ENCODE measurements at places on chromosomes 1 and 21.

GRCh38 chr1:228876187-228876586, 140.9 kb downstream of the RHOU start:
- no peak for DNase-seq

GRCh38 chr21:14968821-14969220, 96.0 kb downstream of the NRIP1 start:
- DNase-seq: no peak

GRCh38 chr1:150927624-150928023, 1.5 kb downstream of the SETDB1 start:
- no peak for DNase-seq

DNA sequence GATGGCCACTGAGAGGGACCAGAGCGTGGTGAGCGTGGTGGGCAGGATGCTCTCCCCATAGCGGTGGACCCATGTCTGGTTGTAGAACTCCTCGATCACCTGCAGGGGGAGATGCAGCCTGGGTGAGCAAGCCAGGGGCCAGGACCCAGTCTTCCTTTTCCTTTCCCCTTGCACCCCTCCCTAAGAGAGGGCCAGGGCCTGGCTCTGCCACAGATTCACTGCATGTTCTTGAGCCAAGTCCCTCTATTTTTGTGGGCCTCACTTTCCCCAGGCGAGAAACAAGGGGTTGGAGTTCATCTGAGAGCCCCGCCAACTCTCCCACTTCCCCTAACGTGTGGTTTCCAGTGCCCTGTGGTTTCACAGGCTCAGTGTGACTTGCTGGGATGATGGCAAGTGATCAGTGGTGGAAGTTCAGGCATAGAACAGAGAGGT, 27.5 kb downstream of the SLC2A1 start:
- peak; percentile 51 for DNase-seq

DNA sequence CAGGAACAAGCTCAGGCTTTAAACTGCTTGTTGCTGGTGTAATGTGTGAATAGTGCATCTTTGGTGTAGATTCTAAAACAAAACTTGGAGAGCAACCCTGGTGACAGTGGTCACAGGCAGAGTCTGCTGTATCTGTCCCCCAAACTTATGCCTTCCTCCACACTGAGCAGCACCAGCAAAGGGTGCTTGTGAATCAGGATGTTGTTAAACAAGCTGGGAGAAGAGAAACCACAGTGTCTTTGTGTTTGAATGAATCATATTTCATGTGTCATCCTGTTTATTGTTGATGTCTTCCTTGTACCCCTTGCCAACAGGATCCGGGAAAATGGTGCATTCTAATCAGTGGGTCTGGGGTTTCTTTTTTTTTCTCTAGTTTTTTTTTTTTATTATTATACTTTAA, 91.9 kb upstream of the COG2 start:
- DNase-seq: no peak

DNA sequence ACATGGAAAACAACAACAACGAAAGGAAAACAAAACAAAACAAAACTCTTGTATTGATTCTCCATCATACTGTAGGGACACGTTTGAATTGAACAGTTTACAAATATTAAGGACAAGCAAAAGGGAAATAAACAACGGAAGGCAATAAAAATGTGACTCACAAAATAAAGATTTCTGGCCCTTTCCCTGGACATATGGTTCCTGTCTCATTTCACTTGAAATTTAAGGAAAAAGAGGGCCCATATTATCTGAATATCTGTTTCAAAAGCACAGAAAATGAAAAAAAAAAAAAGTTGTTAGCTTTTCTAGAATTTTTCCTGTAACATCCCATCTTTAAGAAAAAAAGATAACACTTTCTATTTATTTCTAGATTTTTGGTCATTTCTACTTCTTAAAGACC, 3.6 kb upstream of the PKN2 start:
- DNase-seq: no peak

DNA sequence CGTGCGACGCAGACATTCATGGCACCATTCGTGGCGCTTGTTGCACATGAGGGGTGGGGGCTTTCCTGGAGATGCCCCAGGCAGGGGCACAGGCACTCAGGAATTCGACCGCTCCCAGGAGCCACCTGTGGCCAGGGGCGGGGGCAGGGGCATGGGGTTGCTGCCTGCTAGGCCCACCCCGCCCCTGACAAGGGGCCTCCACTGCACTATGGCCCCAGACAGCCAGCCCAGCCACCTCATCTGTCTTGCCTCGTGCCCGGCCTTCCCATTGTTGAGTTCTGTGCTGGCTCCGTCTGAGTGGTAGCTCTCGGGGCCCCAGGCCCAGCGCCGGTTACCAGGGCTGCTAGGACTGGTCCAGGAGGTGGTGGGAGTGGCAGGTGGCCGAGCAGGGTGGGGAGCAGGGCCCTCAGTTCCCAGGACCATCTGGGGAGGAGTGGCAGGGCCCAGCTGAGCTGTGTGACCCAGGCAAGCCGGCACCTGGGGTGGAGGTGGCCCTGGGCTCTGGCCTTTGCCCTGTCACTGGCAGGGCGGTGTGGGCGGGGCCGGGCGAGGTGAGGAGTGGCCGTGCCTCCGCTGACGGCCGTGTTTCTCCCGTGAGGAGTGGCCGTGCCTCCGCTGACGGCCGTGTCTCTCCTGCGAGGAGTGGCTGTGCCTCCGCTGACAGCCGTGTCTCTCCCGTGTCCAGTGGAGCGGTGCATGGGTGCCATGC, 1.9 kb downstream of the PLCH2 start:
- DNase-seq: no peak

DNA sequence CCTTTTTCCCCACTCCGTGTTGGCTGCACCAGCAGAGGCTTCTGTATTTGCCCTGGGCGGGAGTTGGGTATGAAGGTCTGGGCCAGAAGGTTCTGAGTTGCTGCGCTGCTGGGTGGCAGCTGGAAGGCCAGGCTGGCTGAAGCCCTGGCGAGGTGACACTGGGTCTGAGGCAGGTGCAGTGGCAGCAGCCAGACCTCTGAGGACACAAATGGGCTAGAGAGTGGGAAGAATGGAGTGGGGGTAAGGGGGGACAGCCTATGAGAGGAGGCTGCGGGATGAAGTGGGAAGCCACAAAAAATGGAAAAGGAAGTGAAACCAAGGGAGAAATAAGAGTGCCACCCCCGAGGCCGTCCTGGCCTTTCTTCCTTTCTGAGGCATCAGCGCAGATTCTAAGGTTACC, 53.2 kb downstream of the STX6 start:
- no peak for DNase-seq

DNA sequence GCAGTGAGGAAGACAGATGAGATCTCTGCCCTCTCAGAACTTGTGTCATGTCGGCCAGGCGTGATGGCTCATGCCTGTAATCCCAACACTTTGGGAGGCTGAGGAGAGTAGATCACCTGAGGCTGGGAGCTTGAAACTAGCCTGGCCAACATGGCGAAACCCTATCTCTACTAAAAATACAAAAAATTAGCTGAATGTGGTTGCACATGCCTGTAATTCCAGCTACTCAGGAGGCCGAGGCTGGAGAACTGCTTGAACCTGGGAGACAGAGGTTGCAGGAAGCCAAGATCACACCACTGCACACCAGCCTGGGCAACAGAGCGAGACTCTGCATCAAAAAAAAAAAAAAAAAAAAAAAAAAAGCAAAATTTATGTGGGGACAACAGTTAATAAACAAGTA, 40.9 kb upstream of the RALGPS2 start:
- DNase-seq: no peak

GRCh38 chr1:153261281-153262069, 2.0 kb downstream of the LORICRIN start:
- no peak for DNase-seq

GRCh38 chr1:82598337-82598736, 797.6 kb downstream of the ADGRL2 start:
- DNase-seq: no peak

- no peak for DNase-seq
Observed at GRCh38 chr1:14565090-14565489, 33.4 kb upstream of the KAZN start.

DNA sequence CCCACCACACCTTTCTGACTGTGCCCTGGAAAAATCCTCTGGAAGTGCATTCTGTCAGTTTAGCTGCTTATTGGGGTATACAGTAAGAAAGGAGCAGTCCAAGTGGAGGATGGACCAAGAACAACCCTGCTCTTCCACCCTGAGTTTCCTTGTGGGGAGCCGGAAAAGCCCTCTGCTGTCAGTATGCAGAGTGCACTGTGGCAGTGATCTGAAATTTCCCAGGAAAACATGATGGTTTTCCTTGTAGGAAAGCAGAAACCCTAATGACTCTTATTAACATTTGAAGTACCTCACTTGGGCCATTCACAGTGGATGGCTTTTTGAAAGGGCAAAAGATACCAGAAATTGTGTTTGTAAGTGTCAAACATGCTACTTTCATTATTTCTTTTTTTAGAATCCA, 20.5 kb downstream of the ELAVL4 start:
- DNase-seq: no peak

GRCh38 chr21:44708213-44708865, 3.0 kb downstream of the TSPEAR start:
- no peak for DNase-seq

GRCh38 chr1:45084562-45084961, 72.5 kb downstream of the UROD start:
- no peak for DNase-seq

GRCh38 chr1:169196581-169196980, 90.1 kb downstream of the ATP1B1 start:
- no peak for DNase-seq

DNA sequence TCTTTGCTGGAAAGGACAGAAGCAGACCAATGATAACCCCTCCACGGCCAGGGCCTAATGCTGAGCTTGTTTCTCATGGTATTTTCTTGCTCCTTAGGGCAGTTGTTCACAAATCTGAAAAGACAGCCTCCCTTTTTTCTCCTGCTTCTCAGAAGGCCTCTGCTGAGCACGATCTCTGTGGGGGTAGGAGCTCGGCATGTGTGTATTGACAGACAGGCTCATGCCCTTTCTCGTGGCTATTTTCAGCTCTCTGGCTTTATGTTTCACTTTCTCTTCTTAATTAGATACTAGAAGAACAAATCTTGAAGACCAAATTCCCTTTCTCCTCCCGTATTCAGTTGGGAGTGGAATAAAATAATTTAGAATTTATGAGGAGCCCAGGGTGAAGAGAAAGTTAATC, 768 bp upstream of the RIIAD1 start:
- DNase-seq: no peak

GRCh38 chr1:43569175-43569574, 38.5 kb downstream of the PTPRF start:
- no peak for DNase-seq

- DNase-seq: no peak
Observed at GRCh38 chr1:207740207-207740606, 11.6 kb upstream of the CD46 start.

DNA sequence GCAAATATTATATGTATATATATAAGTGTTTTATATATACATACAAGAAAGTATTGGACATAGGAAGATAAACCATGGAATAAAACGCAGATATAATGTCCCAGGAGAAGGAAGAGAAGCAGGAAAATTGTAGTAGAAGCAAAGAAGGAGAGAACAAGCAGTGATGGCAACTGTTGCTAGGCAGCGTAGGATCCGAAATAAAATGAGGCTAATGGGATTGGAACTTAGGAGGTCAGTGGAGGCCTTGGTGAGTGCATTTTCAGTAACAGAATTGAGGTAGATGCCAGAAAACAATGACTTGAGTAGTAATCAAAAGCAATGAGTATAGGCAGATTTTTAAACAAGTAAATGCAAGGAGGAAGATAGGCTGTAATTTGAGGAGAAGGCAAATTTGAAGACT, 265.8 kb downstream of the LRRC7 start:
- DNase-seq: no peak

GRCh38 chr1:246667773-246668172, 56.4 kb upstream of the SCCPDH start:
- no peak for DNase-seq

GRCh38 chr21:40158366-40158765, 291.1 kb downstream of the PCP4 start:
- no peak for DNase-seq

GRCh38 chr1:21818656-21819055, 6.6 kb downstream of the LDLRAD2 start:
- DNase-seq: peak; percentile 33

- DNase-seq: no peak
Observed at GRCh38 chr1:61436016-61436415, 288.9 kb downstream of the TM2D1 start.

- no peak for DNase-seq
Observed at GRCh38 chr1:37478451-37478881, 4.1 kb downstream of the ZC3H12A start.

- no peak for DNase-seq
Observed at GRCh38 chr1:12798911-12799310, 7.7 kb downstream of the PRAMEF1 start.

DNA sequence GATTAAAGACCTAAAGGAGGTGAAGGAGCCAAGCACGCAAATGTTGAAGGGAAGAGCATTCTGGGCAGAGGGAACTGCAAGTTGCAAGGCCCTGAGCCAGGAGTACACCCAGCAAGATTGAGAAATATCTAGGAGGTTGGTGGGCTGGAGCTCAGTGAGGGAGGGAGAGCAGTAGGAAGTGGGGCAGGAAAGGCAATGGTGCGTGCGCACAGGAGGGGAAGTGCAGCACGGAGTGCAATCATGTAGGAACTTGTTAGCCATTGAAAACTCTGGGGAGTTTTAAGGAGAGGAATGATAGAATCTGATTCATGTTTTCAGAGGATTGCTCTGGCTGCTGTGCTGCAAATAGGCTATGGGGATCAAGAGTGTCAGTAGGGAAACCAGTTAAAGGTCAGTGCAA, 13.2 kb upstream of the IGSF3 start:
- no peak for DNase-seq

DNA sequence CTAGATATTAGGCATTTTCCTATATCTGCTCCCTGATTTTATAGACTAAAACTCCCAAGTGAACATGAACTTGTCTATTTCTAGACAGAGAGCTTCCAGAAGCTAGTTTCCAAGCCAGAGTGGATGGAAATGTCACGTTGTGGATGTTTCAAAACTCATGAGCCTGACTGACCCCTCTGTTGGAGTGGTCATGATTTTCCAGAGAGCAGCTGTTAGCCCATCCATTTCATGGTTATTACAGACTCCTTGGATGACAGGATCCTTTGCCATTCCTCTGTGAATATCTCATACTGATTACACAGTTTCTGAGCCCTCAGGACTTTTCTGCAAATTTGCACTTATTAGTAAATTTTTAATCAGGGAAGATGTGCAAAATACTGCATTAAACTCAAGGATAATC, 76.8 kb upstream of the ATF3 start:
- DNase-seq: no peak

- no peak for DNase-seq
Observed at GRCh38 chr1:185768371-185768770, 34.2 kb downstream of the HMCN1 start.

GRCh38 chr1:228697207-228698016, 37.9 kb upstream of the RHOU start:
- no peak for DNase-seq

GRCh38 chr21:34227386-34227852, 136.4 kb upstream of the KCNE2 start:
- DNase-seq: no peak

Data from HTR-8/SVneo (cell line).